ENCODE measurements at places on chromosomes 11 and 22.

DNA sequence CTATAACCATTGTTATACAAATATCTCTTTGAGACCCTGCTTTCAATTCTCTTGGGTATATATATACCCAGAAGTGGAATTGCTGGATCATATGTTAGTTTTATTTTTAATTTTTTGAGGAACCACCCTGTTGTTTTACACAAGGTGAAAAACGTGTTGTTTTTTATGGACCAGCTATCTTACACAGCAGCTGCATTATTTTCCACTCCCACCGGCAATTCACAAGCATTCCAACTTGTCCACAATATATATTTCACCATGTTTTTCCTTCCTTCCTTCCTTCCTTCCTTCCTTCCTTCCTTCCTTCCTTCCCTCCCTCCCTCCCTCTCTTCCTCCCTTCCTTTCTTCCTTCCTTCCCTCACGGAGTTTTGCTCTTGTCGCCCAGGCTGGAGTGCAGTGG, 6.3 kb upstream of the APOL5 start:
- DNase-seq: no peak

GRCh38 chr11:34086554-34087283, 18.7 kb upstream of the NAT10 start:
- DNase-seq: peak; percentile 40

- no peak for DNase-seq
Measured at GRCh38 chr11:70032943-70033710, 45.0 kb upstream of the ANO1 start.

- DNase-seq: no peak
Measured at GRCh38 chr11:85710917-85711316, 24.9 kb upstream of the CCDC89 start.
